ENCODE measurements at places on chromosomes 13 and 19.

DNA sequence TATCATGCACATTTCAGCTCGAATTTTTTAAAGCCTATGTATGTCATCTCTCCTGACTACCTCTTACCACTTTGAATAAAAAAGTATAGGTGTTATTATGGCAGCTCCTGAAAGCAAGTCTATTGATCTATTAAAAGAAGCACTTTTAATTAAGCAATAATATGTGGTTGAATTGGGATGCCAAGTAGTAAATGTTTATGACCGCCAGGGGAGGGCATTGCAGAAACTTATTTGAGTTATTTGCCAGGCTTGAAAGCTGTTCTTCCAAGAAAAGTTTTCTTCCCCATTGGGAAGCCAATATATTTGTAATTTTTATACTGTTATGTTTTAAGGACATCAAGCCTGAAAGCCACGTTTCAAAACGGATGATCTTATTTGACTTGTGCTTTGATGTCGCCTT lies 88.1 kb upstream of the SOX21 start:
- no peak for DNase-seq

DNA sequence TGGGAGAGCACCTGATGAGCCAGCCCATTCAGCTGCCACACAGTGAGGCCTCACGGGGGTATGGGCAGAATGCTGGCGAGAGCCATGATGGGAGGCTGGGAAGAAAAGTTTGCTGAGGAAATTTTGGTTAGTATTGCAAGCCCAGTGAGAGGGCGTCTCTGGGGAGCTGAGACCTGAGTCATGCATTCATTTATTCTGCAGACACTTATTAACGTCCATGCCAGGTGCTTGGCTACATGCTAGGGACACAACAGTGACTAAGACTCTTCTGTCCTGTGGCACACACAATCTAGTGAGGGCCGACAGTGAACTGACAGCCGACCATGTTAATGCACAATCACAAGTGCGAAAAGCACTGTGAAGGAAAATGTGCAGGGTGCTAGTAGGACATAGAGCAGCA lies 27.2 kb downstream of the WDR62 start:
- DNase-seq: no peak

GRCh38 chr19:3753631-3754410 lies 7.7 kb downstream of the APBA3 start:
- no peak for DNase-seq

DNA sequence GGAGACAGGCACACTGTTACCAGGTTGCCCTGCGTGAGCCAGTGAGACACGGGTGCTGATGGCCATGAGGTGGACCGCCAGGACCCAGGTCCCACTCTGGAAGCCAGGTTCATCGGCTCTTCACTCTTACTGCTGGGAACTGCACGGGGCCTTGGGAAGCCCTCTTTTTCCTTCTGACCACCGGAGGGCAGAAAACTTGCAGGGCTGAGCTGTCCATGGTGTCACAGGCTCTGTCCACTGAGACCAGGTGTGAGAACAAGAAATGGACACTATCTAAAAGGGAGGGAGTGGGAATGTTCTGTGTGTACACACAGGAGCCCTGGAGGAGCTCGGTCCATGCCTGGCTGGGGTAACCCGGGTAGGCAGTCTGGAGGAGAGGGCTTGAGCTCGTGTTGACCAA lies 93.4 kb downstream of the UQCRFS1 start:
- no peak for DNase-seq

GRCh38 chr13:53159431-53159830 lies 130.8 kb downstream of the OLFM4 start:
- no peak for DNase-seq

GRCh38 chr13:113210833-113211232 lies 1.4 kb downstream of the CUL4A start:
- DNase-seq: no peak

DNA sequence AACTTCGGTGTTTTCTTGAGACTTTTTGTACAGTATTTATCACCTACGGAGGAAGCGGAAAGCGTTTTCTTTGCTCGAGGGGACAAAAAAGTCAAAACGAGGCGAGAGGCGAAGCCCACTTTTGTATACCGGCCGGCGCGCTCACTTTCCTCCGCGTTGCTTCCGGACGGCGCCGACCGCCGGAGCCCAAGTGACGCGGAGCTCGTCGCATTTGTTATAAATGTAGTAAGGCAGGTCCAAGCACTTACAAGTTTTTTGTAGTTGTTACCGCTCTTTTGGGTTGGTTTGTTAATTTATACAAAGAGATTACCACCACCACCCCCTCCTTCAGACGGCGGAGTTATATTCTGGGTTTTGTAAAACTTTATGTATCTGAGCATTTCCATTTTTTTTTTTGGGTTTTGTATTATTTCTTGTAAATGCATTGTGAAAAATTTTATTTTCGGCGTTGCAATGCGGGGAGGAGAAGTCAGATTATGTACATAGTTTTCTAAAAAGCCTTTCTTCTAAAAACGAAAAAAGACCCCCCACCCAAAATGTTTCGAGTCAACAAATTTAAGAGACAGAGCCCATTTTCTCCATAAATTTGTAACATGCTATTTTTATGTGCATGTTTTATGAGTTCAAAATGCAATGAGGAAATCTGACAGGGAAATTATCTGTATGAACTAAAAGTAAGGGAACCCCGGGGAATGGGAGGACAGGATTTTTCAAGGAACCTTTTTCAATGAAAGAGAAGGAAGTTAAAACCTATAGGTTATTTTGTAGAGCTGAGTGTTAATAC lies 2.3 kb downstream of the SOX1 start:
- no peak for DNase-seq

GRCh38 chr13:46025157-46025556 lies 27.4 kb downstream of the ZC3H13 start:
- no peak for DNase-seq

- DNase-seq: no peak
Measured at GRCh38 chr13:89310943-89311672, 1639.9 kb downstream of the SLITRK5 start.

DNA sequence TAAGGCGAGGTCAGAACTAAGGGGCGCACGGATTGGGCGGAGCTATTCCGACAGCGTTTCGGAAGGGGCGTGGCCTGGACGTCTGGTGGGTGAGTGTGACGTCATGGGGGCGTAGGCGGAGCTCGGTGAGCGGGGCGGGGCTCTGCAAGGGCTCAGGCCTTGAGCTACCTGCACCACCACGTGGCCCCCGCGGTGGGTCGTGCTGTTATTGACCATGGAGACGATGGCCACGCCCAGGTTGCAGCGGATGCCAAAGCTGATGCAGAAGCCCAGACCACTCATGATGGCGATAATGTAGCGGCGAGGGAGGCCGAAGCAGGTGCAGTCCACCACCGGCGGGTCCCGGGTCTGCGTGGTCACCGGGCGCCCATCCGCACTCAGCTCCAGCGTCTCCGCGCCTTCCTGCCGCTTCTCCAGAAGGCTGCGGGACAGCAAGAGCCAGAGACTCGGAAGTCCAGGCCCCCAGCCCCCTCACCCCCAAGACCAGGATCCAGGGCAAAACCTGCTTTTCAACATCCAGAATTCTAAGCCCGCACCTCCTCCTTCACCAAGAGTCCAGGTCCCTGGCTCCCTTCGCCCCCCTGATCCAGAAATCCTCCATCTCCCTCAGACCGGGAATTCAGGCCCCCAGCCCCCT lies 4.8 kb downstream of the SLC17A7 start:
- no peak for DNase-seq

DNA sequence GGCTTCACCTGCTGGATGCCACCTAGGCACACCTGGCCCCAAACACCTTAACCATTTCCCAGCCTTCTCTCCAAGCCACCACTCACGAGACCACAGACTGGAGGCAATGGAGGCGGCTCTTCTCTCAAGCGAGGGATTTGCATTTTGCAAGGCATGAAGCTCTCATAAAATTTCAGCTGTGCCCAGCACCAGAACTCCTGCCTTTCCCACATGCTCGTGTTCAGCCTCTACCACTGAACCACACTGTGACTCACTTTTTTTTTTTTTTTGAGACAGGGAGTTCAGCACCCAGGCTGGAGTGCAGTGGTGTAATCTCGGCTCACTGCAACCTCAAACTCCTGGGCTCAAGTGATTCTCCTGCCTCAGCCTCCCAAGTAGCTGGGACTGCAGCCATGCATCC lies 10.6 kb downstream of the NANOS3 start:
- DNase-seq: no peak

DNA sequence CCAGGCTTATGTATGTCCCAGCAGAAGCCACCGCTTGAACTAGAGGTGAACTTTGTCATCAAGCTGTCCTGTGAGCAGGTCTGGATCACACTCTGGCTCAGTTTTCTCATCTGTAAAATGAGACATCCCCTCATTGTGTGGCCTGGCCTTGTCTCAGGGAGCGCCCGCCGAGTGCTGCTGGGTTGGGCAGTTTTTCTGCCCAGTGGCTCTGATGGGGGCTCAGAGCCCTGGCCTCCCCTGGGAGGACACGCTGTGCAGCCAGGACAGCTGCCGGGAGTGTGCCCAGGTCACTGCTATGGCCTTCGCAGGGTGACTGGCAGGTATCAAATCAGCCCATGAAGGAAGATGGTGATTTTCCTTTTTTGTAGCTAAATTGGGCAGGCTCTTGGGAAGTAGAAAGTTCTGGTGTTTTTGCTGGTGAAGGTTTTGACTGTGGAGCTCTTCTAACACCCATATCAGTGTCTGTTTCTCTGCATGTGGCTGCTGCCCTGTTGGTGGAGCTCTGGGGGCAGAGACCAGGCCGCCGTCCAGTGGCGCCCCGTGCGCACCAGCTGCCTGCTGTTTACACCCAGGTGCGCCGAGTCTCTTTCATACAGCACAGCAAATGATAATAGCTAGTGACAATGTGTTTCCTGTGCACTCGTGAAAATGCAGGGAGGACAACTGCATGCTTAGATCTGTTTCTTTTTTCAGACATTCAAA lies 40.8 kb downstream of the SLC7A9 start:
- no peak for DNase-seq
